Stimulated activated CD4-positive, alpha-beta T cell treated with anti-CD3 and anti-CD28 coated beads, Interleukin-1b, Interleukin-23, amount 100 ng/mL, for 1 hour (primary cell): ENCODE measurements at places on chromosomes 2 and 18.

- no peak for DNase-seq
Measured at GRCh38 chr2:44799105-44799504, 142.4 kb upstream of the SIX3 start.

DNA sequence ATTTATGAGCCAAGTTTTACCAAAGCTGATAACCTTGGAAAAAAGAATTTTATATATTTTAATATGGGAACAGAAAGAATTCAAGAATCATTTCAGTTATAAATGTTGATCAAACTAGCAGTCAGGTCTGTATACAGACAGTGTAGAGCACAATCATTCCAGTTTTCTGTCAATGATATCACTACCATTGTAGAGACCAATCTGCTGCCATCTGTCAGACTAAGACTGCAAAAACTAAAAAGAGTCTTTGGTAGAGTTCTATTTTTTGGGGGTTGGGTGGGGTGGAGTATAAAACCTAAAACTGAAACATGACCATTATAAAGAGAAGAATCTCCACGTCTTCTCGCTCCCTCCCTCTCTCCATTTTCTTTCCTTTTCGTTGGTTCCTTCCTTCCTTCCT lies 204.7 kb upstream of the UBE2E3 start:
- DNase-seq, result no peak

DNA sequence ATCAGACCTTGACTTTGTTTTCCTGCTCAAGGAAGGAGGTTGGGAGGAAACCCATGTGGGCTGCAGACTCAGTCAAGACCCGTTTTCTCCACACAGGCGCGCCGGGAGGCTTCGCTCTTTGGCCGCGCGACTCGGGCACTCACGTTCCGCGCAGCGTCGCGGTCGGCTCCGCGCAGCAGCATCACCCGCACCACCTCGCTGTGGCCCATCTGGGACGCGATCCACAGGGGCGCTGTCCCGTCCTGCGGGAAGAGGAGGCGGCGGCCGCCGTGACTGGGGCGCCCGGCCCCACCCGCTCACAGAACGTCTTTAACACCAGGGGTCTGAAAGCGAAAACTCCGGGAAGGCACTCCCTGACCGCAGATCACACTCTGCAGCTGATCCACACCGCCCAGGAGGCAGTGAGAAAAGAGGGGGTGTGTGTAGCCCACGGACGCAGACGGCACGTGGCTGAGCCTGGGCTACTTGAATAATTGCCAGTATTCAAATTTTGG lies 33.1 kb upstream of the NPC1 start:
- DNase-seq, result no peak

DNA sequence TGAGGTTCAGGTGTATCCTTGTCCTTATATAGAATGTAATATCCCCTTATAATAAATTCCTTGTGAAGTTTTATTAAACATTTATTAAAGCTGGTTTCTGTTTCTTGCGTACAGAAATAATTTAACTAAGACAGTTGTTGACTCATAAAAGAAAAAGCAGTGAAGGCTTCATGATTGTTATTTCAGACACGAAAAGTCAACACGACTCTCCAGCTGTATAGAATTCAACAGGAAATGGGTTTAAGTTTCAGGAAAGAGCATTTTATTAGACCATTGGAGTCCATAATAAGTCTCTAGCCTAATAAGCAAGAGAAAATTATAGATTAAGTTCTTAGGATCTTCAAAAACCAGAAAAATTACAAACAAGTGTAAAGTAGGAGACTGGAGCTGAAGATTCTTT lies 62.2 kb downstream of the KCNE4 start:
- DNase-seq, result no peak

DNA sequence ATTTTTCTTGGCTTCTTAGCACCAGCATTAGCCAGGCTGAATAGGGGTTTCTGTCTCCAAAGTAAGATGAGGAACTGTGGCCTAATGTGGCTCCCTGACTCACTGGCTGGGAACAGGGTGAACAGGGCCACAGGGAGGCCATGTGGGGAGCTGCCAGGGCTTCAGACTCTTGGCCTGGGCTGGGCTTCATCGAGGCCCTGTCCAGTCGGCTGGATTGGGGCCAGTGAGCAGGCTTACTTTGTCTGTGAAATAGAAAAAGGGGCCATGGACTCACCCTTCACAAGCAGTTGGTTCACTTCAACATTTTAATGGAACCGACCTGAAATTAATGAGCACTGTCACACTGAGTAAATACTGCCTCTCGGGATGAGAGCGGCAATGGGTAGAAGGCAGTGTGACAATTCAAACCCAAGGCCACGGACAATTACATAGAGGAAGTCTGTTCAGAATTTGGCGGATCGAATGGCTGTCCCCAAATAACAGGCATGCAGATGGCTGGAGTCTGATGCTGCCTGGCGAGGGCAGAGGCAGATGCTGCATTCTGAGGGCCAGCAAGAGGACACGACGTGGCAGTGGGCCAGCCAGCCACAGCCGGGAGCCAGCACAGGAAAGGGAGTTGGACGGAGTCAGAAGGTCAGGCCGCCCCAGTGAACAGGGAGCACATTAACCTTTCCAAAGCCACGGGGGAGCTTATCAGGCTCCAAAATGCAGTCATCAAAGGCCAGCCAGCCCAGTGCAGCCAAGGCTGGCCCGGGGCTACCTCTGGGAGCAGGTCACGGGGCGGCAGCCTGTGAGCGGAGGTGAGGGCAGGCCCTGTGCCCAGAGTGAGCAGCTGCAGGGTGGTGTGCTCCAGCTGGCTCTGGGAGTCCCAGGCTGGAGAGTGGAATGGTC lies 146.6 kb upstream of the REV1 start:
- DNase-seq, result no peak
